ENCODE measurements at places on chromosomes 2 and 18. TPM values are rescaled to one million over a fixed set of nuclear protein-coding genes. Genes with fewer than 3 reads are reported as not detected.

DNA sequence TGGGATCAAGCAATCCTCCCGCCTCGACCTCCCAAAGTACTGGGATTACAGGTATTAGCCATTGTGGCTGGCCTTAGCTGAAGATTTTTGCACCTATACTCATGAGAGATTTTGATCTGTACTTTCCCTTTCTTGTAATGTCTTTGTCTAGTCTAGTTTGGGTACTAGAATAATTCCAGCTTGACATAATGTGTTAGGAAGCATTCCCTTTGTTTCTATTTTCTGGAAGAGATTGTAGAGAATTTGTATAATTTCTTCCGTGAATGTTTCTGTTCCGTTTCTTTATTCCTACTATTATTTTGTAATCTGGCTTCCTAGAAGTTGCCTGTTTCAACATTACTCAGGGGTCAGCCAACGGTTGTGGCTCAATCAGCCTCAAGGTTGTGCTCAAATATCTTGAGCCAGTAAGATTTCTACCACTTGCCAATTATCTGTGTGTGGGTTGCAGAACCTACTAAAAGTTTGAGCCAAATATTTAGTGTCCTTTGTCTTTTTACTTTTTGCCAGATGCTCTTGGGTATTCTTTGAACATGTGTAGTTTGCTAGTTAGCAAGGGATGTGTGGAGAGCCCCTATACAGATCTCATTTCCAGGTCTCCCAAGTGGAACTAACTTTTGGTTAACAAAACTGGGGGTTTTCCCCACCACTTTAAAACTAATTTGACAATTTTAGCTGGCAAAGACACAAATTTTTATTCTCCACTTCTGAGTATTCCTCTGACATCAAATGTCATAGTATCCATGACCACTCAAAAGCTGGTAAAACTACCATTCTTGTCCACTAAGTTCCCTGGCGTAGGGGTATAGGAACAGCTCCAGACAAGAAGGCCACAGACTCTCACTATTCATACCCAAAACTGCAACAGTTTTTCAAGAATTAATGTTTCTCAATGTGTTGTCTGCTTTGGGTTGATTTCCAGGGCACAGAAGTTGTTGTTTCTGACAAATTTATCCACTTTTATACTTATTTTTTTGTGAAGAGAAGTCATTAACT, 42.8 kb upstream of the BAZ2B start:
- DNase-seq = peak; percentile 58

DNA sequence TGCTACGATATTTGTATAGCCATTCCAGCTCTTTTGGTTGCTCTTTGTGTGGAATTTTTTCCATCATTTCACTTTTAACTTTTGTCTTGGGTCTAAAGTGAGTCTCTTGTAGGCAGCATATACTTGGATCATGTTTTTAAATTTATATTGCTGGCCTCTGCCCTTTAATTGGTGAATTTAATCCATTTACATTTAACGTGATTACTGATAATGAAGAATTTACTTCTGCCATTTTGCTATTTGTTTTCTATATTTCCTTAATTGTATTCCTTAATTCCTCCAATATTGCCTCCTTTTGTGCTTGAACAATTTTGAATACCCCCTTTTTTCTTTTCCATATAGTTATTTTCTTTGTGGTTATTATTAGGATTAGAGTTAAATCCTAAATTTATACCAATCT, 21.0 kb upstream of the ADNP2 start:
- DNase-seq = no peak

SPATA3 gene
- not detected for total RNA-seq

DNA sequence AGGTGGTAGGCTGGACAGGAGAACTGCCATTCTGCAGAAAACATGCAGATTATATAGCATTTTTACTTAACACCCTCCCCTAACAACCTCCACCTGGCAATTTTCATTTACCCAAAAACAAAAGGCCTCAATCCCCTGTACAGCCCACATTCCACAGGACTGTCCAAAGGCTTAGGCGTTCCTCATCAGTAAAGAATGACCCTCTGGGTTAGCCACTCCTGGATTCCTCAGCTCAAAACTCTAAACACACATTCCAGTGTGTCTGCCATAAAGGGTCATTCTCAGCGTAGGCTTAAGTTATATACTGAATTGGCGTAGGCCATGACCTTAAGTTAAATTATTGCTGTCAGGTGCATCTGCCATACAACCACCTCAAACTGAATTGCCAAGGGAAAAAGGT, 261.8 kb upstream of the CHAC2 start:
- peak; percentile 71 for DNase-seq

GRCh38 chr18:2441544-2441943, 129.8 kb downstream of the METTL4 start:
- no peak for DNase-seq

GRCh38 chr2:240138254-240138984, 2.0 kb downstream of the OTOS start:
- no peak for DNase-seq

RASGRP3 gene
- 0.50 TPM for total RNA-seq

NEU4 gene
- not detected for total RNA-seq

DNA sequence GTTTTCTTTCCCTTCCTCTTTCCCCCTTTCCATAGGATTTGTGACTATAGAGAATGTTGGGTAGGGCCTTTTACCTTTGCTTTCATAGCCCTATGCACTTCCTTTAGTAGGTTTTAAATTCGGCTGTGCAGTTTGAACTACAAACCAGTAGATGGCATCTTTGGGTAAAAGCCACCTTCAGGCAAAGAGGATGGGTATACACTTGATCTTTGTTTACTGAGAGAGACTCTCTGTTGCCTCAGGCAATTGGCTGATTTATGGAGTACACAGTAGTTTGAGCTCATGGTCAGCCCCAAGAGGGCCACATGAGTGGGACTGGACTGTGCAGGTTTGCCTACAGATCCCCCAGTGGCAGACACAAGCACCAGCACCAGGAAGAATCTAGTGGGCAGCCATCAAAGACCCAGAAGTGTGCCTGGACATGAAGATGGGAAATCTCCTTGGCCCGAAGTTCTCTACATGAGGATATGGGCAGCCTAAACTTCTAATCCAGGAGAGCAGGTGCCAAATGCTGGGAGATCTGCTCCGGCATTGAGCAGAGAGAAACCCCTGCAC, 1304.3 kb upstream of the DDX18 start:
- DNase-seq = no peak

GRCh38 chr2:110120171-110121051, 4.8 kb upstream of the MALL start:
- DNase-seq = peak; percentile 24

DNA sequence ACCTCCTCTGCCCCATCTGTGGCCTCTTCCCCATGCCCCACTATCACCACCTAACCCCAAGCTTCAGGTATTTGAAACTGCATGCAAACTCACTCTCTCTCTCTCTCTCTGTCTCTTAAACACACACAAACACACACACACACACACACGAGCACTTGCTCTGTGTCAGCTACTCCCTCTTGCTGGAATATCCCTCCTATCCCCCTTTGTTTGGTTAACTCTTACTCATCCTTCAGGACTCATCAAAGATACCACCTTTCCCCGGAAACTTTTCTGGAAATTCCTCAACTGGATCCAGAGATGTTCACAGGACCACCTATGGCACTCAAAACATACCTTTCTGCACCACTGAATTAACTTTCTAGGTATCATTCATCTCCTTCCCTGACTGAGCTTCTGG, 222.8 kb upstream of the TMEM200C start:
- no peak for DNase-seq

DNA sequence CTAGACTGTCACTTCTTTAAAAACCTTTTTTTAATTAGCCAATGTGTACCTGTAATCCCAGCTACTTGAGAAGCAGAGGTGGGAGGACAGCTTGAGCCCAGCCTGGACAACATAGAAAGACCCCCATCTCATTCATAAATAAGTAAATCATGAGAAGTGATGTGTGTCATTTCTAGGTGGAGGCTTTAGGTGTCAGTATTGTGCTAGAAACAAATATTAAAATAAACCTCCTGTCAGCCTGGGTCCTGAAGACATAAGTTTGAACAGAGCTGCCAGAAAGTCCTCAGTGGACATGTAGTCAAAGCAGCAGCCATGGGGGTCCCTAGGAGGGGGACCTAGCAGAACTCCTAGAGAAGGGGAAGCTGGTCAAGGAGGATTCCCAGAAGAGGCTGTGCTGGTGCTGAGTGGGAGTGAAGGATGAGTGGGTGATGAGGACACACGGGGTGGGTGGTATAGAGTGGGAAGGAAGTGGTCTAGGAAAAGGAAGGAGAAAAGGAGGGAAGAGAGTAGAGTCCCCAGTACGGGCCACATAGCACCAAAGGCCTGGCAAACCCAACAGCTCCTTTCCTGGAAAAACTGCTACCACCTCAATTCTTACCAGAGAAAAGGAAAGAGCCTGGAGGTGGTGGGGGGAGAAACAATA, 316.6 kb upstream of the NCKAP5 start:
- DNase-seq = peak; percentile 2

GRCh38 chr2:79757526-79757925, 244.7 kb downstream of the CTNNA2 start:
- no peak for DNase-seq
